ENCODE measurements at places on chromosomes 5 and 9. TPM values are rescaled to one million over a fixed set of nuclear protein-coding genes. Genes with fewer than 3 reads are reported as not detected.

GRCh38 chr5:180209137-180209581 is at the start of gene RASGEF1C:
TSS of gene RASGEF1C (minus strand) at chr5:180209211. CDS start at chr5:180138052, 71,159 bp downstream.
- DNase-seq = peak; percentile 71

DNA sequence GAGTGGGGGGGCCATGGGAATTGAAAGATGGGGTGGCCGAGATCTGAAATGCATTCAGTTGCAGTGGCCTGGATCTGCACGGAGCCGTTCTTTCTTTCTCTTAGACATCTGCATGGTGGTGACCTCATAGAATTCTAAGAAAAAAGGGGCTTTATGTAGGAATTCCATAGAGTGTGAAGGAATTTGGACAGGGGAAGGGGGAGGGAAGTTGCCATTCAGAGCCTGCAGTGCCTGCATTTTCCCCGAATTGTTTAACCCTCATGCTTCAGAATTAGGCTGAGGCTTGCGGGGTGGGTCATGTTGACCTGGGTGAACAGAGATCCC is 4.9 kb downstream of the NEK6 start:
- no peak for DNase-seq

- DNase-seq = no peak
Measured at GRCh38 chr5:177090813-177091212, 4.1 kb downstream of the FGFR4 start.

- DNase-seq = no peak
Measured at GRCh38 chr5:115583474-115583873, 18.8 kb downstream of the TICAM2 start.

GRCh38 chr5:1056611-1057484 is 48.2 kb downstream of the NKD2 start:
- DNase-seq = no peak

GRCh38 chr9:101705135-101705661 is 33.2 kb downstream of the GRIN3A start:
- DNase-seq = peak; percentile 42

DNA sequence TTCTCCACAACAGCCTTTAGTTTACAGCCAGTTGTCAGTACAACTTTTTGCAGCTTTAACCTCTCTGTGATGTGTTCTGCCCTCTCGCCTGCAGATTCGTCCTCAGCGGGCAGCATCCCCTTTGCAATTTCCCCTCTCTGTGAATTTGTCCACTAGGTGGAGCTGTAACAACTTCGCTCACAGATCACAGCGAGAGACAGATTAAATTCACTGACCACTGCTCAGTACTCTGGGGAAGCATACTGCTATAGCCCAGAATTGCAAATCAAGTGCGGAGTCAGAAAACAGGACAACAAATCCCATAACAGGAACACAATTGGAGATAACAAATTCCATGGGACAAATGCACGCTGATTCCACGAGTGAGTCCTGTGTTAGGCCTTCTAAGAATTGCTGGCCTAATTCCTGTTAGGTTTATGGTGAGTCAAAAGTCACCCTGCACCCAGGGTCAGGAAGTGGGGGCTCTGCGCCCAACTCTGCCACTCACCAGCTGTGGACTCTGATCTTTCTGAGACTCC is 2124.9 kb downstream of the MAT2B start:
- peak; percentile 30 for DNase-seq

DNA sequence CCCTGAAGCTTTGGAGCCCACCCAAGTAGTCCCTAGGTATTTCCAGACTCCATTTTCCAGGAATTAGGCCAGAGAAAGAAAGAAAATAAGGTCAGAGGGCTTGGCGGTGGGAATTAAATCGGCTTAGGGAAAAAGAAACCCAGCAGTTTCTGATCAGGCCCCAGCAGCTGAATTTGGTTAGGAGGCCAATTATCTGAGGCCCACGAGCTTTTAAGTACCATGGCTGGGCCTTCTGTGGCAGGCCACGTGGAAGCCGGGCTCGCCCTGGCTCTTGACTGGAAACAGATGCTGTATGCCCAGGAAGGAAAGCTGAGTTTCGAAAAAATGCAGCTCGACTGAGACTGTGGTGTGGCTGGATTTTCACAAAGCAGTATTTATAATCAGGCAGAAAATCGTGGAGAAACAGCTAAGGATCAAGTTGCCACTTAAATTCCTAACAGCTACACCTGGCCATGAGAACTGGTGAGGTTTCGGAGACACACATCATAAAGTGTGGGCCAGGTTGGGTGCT is 75.1 kb upstream of the PANK3 start:
- DNase-seq = no peak

GRCh38 chr9:129441852-129442251 is 179.0 kb downstream of the C9orf50 start:
- no peak for DNase-seq

DNA sequence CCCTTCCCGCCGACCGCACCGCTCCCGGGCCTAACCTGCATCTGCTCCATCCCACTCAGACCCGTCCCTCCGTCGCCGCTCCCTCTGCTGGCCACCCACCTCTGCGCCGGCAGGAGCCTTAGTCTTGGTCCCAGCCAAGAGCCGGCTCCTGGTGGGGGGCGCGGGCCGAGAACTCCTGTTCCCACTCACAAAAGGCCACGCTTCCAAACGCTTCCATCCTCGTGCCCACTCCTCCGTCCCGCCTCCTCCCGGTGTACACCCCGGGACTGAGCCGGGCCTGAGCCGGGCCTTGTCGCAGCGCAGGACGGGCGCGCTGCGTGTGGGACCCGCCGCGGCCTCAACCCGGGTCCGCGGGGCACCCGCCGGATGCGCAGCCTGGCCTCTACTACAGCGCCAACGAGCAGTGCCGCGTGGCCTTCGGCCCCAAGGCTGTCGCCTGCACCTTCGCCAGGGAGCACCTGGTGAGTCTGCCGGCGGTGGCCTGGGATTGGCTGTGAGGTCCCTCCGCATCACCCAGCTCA is 7.5 kb downstream of the ADAMTS13 start:
- no peak for DNase-seq

Gene FGF18
- total RNA-seq = not detected

Gene EFNA5
- not detected for total RNA-seq

Gene RIGI
- total RNA-seq = 19.2 TPM

Measured in activated CD8-positive, alpha-beta T cell treated with anti-CD3 and anti-CD28 coated beads, Interleukin-2, amount 10 ng/mL, durations not matched to agents 7 days and 5 days (primary cell).